ENCODE measurements at places on chromosomes 3 and 15.

DNA sequence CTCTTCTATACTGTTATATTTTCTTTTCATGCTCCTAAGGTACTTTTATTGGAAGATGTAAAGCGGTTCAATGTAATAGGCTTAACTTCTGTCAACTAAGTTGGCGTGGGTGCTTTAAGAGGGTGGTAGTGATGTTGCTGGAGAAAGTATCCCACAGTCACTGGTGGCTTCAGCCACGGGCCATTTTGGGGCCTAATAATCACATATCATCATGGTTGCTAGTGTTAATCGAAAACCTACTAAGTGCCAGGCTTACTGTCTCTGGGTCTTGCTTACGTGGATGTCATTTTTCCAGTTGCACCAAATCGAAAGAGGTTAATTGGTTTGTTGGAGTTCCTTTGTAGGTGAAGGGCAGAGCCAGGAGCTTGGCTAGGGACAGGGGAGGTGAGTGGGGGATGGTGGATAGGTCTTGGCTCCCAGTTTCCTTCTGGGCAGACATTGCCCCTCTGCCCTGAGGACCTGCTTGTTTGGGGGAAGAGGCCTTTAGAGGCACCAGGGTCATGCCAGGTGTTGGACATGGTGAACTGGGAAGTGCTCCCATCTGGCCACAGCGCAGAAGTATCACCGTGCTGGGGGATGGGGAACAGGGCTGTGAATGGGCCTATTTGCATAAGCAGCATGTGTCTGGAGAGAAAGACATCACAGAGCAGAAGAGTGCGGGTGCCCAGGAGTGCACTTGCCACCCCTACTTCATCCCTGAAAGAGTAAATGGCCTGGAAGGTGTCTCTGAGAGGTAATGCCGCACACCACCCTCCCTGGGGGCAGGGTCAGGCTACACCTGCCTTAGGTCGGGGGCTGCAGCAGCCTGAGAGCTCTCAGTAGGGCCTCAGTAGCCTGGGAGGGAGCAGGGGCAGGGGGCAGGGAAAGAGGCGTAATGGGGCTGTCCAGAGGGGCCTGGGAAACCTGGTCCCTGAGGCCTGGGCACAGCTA is 62.4 kb upstream of the POLG start:
- DNase-seq: no peak

GRCh38 chr15:65761210-65761926 is 30.7 kb downstream of the DENND4A start:
- no peak for DNase-seq

- DNase-seq: peak; percentile 25
Measured at GRCh38 chr3:195900436-195901355, 7.7 kb downstream of the TNK2 start.

- no peak for DNase-seq
Measured at GRCh38 chr3:183252118-183252782, 803 bp upstream of the B3GNT5 start.

- DNase-seq: no peak
Measured at GRCh38 chr3:72763751-72764440, 84.3 kb downstream of the SHQ1 start.

DNA sequence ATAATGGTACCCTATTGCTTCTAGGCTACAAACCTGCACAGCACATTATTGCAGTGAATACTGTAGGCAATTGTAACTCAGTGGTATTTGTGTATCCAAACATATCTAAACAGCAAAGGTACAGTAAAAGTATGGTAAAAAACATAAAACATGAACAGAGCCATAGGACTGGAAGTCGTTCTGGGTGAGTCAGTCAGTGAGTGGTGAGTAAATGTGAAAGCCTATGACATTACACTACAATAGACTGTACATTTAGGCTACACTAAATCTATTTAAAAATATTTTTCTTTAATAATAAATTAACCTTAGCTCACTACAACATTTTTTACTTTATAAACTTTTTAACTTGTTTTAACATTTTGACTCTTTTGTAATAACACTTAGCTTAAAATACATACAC is 21.3 kb downstream of the RAB6B start:
- DNase-seq: no peak

DNA sequence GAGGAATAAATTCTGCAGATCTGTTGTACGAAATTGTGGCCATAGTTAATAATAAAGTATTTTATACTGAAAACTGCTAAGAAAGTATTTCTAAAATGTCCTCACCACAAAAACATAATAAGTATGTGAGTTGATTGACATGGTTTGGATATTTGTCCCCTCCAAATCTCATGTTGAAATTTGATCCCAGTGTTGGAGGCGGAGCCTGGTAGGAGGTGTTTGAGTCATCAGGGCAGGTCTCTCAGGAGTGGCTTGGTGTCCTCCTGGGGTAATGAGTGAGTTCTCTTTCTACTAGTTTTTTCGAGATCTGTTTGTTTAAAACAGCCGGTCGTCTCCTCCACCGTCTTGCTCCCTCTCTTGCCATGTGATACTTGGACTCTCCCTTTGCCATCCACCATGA is 424.1 kb upstream of the KCNMB2 start:
- no peak for DNase-seq

- peak; percentile 28 for DNase-seq
Measured at GRCh38 chr3:43389388-43390254, 103.3 kb downstream of the SNRK start.

DNA sequence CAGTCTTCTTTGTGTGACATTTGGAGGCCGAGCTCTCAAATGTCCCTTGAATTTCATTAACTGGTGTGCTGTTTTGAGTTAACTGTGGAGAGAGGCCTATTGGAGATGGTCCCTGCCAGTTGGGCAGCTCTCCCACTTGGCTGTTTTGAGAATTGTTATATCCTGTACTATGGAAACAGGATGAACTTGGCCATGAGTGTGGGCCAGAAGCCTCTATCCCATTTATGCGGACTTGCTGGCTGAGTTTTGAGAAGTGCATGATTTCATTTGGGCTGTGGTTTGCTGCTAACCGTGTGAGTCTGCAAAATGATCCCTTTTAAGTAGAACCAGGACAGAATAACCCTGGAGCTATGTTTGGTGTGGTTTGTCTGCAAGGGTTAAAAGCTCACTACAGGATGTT is 366.0 kb downstream of the PTPRG start:
- DNase-seq: no peak

- no peak for DNase-seq
Measured at GRCh38 chr15:43463507-43463906, 29.4 kb downstream of the TP53BP1 start.

DNA sequence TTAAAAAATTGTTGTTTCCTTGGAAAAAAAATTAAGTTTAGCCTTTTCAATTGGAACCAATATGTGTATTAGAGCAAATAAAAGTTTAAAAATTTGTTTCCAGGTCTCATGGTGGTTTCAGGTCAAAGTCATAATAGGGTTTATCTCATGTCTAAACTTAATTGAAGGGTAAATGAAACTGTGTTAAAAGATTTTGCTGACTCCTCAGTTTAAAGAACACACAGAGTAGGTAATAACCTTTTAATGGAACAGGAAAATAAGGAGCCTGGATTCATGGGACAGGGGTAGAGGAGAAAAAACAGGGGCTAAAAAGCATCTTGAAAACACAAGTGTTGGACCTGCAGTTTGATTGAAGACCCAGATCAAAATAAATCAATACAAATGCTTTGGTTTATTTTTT is 190.6 kb downstream of the MFSD1 start:
- no peak for DNase-seq

DNA sequence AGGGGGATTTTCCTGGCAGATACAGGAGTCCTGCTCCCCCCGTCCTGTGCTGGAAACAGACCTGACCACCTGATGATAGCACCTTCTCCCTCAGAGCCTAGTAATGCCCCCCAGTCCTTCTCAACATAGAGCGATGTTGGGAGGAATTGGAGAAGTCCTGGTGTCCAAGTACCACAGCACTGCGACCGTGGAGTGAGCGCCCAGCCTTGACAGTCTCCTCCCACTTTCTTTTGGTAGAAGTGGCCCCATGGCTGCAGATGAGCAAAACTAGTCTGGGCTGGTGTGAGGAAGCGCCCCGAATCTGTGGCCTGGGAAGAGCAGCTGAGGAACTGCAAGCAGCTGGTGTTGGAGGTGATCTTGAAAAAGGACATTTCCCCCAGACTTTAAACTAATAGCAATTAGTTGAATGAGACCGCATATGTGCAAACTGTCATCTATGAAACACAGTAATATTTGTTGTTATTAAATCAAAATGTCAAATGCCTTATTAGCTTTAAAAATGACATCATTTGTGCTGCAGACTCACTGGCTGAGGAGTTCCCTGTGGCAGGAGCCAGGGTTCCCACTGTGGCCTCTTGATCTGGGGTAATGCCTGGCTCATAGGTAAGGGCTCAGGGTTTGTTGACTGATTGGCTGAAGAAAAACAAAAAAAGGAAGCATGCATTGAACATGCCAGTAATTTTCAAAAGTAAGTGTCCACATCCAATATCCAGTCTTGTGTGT is 121.8 kb downstream of the CACNA2D3 start:
- no peak for DNase-seq

DNA sequence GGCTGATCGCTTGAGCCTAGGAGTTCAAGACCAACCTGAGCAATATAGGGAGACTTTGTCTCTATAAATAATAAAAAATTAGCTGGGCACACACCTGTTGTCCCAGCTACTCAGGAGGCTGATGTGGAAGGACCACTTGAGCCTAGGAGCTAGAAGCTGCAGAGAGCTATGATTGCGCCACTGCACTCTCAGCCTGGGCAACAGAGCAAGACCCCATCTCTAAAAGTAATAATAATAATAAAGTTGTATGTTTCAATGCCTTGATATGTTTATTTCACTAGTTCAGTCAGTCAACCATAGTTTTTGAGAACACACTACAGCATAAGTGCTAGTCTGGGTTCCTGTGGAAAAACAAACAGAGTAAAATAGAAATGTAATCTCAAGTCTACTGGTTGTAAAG is 36.5 kb downstream of the IGF2BP2 start:
- no peak for DNase-seq

DNA sequence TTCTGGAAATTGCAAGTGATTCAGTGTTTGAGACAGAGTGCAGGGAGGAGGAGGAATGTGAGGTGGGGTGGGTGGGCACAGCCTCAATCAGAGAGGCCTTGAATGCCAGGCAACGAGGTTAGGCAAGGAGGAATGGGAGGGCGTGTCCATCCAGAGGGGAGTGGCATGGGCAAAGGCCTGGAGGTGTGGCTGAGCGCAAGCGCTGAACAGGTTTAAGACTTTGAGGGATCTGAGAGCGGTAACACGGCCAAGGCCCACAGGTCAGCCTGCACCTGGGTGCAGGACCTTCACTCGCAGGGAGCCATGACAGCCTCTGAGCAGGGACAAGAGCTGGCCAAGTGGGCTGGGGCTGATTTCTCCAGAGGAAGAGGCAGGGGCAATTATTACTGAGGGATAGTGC is 125.9 kb downstream of the TPRA1 start:
- DNase-seq: no peak

- DNase-seq: no peak
Measured at GRCh38 chr3:146491303-146491702, 21.9 kb upstream of the PLSCR2 start.

GRCh38 chr15:71651750-71652186 is 158.6 kb upstream of the NR2E3 start:
- no peak for DNase-seq

DNA sequence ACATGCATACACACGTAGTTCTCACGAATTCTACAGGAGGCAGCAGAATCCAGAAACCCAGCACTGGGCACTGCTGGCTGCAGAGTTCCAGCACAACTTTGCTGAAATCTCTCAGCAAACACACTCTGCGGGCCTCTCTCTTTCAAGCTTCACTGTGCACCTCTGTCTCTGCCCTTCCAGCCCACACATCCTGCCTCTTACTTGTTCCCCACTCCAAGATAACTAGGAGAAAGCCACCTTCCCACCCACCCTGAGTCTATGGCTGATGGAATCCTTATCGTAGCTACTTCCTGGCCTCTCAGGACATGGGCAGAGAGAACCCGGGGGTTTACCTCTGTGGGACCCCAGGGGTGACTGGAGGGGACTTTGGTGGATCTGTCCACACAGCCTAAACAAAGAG is 11.9 kb downstream of the ANP32A start:
- no peak for DNase-seq

DNA sequence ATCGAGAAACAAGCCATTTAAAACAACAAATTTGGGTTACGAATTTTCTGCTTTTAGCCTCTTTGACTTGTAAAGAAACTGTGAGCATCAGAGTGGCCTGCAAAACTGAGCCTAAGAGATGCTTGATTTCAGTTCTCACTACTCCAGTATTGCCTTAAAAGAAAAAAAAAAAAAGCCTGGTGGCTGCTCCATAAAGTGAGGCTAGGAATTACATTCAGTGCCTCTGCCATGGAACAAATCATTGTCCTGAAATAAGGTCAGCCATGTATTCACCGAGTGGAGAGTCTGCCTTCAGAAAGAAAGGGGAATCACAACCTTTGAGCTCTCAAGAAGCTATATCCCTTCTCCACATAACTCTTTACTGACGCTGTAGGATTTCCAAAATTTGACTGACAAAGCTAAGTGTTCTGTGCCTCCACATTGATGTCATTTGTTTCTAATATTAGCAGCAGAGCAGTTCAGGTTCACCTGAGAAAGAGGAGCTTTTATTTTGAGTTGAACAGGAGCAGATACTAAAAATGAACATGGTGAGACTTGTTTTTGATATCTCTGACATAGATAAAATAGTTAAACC is 137.3 kb downstream of the SSR3 start:
- no peak for DNase-seq

DNA sequence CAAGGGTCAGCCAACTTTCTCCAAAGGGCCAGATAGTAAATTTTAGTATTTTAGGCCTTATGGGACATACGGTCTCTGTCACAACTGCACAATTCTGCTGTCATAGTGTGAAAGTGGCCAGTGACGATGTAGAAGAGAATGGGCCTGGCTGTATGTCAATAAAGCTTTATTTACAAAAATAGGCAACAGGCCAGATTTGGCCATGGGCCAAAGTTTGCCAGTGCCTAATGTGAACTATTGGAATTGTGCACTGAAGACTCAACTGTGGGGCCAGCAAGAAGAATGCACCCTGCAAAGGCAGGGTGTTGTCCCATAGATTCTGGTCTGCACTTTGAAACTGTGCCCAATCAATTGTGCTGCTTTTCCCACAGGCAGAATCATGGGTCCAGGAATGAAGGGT is 69.4 kb upstream of the PRR23E start:
- DNase-seq: no peak

DNA sequence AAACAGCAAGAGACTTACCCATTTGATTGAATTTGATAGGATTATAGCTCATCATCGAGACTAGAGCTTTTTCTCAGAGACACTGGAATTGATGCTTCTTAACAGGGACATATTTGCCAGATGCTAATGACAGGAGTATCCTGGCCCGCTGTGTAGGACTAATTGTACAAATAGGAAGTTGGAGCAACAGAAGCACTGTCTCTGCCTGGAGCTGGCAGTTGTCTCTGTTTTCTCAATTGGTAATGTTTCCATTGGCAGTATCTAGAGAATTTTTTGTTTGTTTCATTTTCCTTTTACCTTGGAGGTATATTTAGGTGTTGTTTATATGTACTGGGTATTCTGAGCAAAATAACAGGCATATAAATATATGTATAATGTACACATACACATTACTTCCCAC is 8.9 kb upstream of the PCOLCE2 start:
- no peak for DNase-seq

DNA sequence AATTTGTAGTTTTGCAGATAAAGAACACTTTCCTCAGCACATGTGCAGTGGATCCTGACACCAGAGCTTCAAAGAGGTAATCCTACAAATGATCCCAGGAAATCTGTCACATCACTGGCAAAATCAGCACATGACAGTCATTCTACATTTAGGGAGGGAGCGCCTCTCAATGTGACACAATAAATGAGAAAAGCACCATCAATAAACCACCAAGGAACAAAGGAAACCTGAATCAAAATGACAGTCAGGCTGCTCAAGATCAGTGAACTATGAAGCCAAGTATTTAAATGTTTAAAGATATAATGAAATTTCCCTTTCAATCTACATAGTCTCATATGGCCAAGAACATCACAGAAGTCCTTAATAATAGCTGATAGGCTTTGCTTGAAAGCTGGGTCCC is 119.5 kb downstream of the LRRN1 start:
- no peak for DNase-seq
